ENCODE measurements at places on chromosomes 3 and 15.
A peak's percentile ranks its signal among the peaks of the same experiment; 100 is the strongest.

DNA sequence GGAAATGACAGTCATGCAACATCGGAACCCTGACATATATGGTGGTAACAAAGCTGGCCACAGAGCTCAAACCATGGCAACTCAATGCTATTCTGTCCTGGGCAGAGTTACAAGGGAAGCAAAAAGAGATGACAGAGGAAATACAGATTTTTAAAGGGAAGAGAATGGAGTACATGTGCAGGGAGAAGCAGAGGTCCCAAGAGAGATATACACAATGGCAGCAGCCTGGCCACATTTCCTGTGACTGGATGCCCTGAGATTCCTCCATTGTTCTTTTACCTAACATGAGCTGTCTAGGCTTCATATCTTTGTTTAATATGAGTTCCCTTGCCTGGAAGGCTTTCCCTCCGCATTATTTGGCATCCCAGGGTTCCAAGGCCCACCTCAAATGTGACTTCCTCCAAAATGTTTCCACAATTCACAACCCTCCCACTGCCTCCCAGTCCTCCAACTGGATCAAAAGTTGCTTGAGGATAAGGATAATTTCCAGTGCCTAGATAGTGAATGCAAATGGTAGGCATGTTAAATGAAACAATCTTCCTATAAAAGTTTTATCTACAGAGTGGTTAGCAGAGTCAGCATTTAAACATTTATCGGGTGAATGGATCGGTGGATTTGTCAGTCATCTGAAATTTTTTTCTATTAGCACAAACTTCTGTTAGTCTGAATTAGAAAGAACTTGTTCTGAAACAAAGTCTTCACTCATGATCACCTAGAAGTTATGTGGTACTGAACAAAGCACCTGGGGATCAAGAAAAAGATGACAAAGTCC is 86.2 kb downstream of the DHX30 start:
- no peak overlapping the region for H3K4me3 ChIP-seq
- H3K27me3 ChIP-seq, result no peaks in the 10 kb centered on the region
- no peak for DNase-seq
- peaks cover 5% of the 10 kb centered on the region for H3K4me1 ChIP-seq
- H3K36me3 ChIP-seq, result peaks cover 10% of the 10 kb centered on the region

- H3K27ac ChIP-seq, result no peak overlapping the region
- DNase-seq, result no peak
- no peak overlapping the region for H3K4me3 ChIP-seq
- no peaks in the 10 kb centered on the region for H3K27me3 ChIP-seq
Observed at GRCh38 chr3:47410417-47410720, 29.5 kb downstream of the PTPN23 start.

DNA sequence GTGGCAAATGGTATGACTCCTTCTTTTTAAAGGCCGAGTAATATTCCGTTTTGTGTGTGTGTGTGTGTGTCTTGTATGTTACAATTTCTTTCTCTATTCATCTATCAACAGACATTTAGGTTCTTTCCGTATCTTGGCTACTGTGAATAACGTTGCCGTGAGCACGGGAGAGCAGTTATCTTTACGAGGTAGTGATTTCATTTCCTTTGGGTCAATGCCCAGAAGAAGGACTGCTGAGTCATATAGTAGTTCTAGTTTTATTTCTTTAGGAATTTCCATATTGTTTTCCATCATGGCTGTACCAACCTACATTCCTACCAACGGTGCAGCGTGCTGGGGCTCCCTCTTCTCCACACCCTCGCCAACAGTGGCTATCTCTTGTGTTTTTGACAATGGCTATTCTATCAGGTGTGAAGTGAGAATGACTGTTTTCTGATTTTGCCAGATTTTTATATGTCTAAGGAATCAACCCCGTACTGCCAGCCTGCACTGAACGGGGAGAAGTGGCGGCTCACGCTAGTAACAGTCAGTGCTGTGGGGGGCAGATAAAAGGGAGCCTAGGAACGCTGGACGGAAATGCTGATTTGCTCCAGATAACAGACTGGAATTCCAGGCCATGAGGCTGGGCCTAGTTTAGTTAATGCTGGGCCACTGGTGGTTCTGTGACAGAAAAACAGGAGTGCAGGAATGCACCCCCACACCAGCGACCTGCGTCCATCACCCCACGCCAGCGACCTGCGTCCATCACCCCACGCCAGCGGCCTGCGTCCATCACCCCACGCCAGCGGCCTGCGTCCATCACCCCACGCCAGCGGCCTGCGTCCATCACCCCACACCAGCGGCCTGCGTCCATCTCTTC is 168.1 kb downstream of the XXYLT1 start:
- H3K4me3 ChIP-seq, result no peak overlapping the region
- peak overlapping the region; percentile 98 for H3K27ac ChIP-seq
- H3K36me3 ChIP-seq, result no peaks in the 10 kb centered on the region
- H3K27me3 ChIP-seq, result no peaks in the 10 kb centered on the region
- DNase-seq, result peak; percentile 93

- no peak overlapping the region for H3K4me3 ChIP-seq
- H3K36me3 ChIP-seq, result no peaks in the 10 kb centered on the region
- DNase-seq, result no peak
- H3K27ac ChIP-seq, result no peak overlapping the region
Observed at GRCh38 chr15:60324706-60325438, 72.9 kb downstream of the ANXA2 start.

DNA sequence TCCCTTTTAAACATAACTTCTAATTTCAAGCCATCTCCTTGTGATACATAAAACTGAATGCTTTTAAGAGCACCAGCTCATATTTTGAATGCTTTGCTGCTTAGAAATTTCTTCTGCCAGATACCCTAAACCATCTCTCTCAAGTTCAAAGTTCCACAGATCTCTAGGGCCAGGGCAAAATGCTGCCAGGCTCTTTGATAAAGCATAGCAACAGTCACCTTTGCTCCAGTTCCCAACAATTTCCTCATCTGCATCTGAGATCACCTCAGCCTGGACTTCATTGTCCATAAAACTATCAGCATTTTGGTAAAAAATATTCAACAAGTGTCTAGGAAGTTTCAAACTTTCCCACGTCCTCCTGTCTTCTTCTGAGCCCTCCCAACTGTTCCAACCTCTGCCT is 17.5 kb downstream of the OSTN start:
- no peak for DNase-seq
- no peak overlapping the region for H3K27ac ChIP-seq
- no peaks in the 10 kb centered on the region for H3K4me1 ChIP-seq
- no peak overlapping the region for H3K4me3 ChIP-seq
- no peaks in the 10 kb centered on the region for H3K27me3 ChIP-seq
- H3K36me3 ChIP-seq, result no peaks in the 10 kb centered on the region

- no peak overlapping the region for H3K4me3 ChIP-seq
- no peak overlapping the region for H3K27ac ChIP-seq
- H3K4me1 ChIP-seq, result no peaks in the 10 kb centered on the region
Observed at GRCh38 chr3:131620977-131621376, 118.2 kb upstream of the MRPL3 start.

DNA sequence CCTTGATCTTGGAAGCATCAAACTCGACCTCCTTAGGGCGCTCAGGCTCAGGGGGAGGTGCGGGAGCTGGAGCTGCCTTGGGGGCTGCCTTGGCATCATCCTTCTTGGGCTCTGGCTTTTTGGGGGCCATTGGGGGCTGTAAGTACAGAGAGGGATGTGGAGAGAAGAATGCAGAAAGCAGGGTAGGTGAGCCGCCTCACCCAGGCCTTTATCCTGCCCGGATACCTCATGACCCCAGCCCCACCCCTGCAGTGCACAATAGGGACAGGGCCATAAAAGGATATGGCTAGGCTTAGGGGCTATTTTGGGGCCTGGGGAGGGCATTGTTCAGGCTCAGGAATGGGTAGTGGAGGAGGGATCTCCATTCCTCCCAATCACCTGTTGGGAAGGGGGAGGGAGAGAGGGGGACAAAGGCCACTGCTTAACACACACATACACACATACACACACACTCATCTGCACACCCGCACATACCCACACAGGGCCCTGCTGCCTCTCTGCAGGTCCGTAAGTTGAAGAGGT is at the start of gene MYL3:
TSS of gene MYL3 (minus strand) at position 184 of the 522 bp plus-strand sequence. CDS start at position 130, 54 bp downstream.
- no peaks in the 10 kb centered on the region for H3K27me3 ChIP-seq
- peaks cover 16% of the 10 kb centered on the region for H3K4me1 ChIP-seq
- H3K27ac ChIP-seq, result no peak within 1 kb of the TSS
- no peak for DNase-seq

- no peaks in the 10 kb centered on the region for H3K27me3 ChIP-seq
- H3K27ac ChIP-seq, result peak overlapping the region; percentile 30
- H3K36me3 ChIP-seq, result peaks cover 63% of the 10 kb centered on the region
- peaks cover 10% of the 10 kb centered on the region for H3K4me1 ChIP-seq
- no peak for DNase-seq
- no peak overlapping the region for H3K4me3 ChIP-seq
Observed at GRCh38 chr3:101729586-101729985, 5.2 kb downstream of the CEP97 start.

DNA sequence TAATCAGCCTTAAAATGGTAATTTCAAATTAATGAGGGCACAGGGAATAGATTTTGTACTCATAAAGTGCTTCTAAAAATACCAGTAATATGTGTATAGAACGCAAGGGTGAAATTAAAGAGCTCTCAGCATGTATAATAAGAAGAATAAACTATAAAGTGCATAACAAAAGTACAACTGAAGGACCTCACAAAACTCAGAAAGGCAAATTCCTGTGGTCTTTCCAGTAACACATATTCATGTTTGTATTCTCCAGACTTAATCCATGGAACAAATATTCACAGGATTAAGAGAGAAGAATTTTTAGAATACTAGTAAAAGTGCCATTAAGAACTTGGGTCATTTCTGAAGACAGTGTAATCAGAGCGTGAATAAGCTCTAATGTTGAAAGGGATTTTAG is 646.3 kb downstream of the CADM2 start:
- no peaks in the 10 kb centered on the region for H3K27me3 ChIP-seq
- no peak for DNase-seq
- no peaks in the 10 kb centered on the region for H3K4me1 ChIP-seq
- no peak overlapping the region for H3K4me3 ChIP-seq
- H3K36me3 ChIP-seq, result no peaks in the 10 kb centered on the region

DNA sequence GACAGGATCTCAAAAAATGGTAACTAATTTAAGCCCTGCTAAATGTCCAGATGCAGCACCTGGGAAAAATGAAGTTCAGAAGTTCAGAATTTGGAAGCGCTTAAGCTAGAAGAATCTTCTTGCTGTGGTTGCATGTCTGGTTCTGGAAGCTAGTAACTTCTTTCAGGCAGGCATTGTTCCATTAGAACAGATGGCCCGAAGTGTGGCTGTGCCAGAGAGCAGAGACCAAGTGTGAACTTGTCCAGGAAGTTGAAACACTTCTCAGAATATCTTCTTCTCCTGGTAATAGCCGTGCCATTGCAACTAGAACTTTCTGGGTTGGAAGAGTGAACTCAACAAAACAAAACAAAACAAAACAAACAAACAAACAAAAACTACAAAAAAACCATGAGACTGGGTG is 80.0 kb downstream of the MITF start:
- H3K27me3 ChIP-seq, result no peaks in the 10 kb centered on the region
- H3K4me1 ChIP-seq, result peaks cover 9% of the 10 kb centered on the region

- no peak for DNase-seq
- peaks cover 87% of the 10 kb centered on the region for H3K36me3 ChIP-seq
- H3K4me1 ChIP-seq, result no peaks in the 10 kb centered on the region
- H3K27ac ChIP-seq, result no peak overlapping the region
- H3K27me3 ChIP-seq, result no peaks in the 10 kb centered on the region
Observed at GRCh38 chr15:63729115-63729884, 104.4 kb downstream of the HERC1 start.

DNA sequence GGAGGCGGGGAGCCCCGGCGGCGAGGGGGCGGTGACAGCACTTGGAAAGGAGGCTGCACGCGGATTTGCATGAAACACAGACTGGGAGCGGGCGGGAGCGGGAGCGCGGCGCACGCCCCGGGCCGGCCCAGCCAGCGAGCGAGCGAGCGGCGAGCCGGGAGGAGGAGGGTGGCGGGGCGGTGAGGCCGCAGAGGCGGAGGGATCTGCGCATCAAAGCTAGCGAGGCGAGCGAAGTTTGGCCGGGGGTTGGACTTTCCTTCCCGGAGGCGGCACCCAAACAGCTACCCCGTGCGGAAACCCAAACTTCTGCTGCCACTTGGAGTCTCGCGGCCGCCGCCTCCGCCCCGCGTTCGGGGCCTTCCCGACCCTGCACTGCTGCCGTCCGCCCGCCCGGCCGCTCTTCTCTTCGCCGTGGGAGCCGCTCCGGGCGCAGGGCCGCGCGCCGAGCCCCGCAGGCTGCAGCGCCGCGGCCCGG is at the start of gene SMAD3:
TSS of gene SMAD3 (plus strand) at position 72 of the 475 bp plus-strand sequence. CDS start 553 bp downstream, outside the sequence.
- peaks cover 36% of the 10 kb centered on the region for H3K4me1 ChIP-seq
- H3K36me3 ChIP-seq, result peaks cover 2% of the 10 kb centered on the region
- peak; percentile 92 for DNase-seq
- no peaks in the 10 kb centered on the region for H3K27me3 ChIP-seq
- peak within 1 kb of the TSS; percentile 100 for H3K4me3 ChIP-seq

DNA sequence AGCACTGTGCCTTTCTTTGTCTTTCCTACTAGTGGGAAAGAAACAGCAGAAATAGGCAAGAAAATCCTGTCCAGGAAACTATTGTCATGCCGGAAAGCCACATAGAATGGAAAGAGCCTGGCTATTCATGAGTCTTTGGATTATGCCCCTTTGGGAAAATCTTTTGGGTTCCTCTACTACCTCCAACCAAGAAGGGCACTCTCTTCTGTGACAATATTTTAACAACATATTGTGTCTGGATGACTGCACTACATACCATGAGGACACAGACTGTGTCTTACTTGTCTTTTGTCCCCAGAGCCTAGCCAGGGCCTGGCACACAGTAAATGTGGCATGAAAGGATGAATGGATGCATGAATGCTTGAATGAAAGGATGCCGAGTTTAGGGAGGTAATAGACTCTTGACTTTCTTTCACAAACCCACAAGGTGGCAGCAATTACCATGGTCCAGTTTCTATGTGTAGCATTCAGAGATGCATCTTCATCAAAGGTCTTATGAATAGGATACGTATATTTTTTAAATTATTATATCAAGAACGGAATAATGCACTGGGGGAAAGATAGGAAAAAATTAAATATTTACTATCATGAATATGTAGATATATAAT is 30.3 kb downstream of the ARL14 start:
- peaks cover 2% of the 10 kb centered on the region for H3K27me3 ChIP-seq
- H3K4me1 ChIP-seq, result no peaks in the 10 kb centered on the region
- H3K4me3 ChIP-seq, result no peak overlapping the region
- H3K36me3 ChIP-seq, result no peaks in the 10 kb centered on the region
